ENCODE measurements at places on chromosomes 16 and 17.

DNA sequence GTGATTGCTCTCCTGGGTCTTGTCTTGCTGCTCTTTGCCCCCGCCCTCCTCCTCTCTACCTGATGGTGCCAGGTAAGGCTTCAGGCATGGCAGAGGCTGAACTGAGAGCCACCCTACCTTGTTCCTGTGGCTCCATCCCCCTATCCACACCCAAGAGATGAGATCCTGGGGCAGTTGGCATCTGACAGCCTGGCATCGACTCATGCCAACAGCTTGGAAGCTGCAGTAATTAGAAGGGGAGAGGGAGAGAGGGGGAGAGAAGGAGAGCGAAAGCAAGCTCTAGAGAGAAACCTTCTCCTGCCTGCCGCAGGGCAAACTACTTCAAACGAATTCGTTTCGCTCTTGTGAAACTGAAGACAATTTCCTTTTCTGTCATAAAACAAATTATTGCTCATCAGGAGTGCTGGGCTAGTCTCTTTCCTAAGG, 13.8 kb upstream of the SP6 start:
- DNase-seq: no peak

- DNase-seq: no peak
Measured at GRCh38 chr17:59470624-59471297, 94.6 kb upstream of the DHX40 start.

DNA sequence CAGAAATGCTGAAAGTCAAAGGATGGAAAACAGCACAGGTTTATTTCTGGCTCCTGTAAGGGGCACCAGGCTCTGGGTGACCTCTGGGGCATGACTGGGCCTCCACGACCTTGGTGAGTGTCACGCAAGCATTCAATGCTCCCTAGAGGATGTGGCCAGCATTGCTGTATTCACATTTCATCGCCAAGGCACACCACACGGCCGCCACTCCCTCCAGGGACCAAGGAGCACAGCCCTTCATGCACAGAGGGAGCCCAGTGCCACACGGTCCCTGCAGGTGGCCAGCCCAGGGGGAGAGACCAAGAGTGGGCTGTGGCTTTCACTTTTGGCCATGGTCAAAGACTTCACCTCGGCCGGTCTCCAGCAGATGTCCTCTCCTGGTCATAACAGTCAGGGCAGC, 137.4 kb upstream of the TNRC6C start:
- no peak for DNase-seq

- no peak for DNase-seq
Measured at GRCh38 chr17:70871180-70871818, 702.0 kb downstream of the KCNJ2 start.

DNA sequence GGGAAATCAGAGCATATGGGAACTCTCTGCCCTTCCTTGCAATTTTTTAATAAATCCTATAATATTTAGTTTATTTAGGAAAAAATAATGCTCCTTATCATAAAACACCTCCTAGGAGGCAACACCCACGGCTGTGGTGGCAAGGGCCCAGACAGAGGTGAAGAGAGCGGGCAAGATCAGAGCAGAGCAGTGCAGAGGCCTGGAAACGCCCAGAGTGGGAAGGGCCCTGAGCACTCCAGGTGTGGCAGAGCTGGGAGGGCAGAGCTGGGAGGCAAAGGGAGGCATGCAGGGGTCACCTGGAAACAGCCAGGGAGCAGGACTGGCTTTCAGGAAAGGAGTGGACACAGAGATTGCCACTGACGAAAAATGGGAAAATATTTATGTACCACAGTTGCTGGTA, 17.3 kb downstream of the FBXO31 start:
- DNase-seq: no peak

DNA sequence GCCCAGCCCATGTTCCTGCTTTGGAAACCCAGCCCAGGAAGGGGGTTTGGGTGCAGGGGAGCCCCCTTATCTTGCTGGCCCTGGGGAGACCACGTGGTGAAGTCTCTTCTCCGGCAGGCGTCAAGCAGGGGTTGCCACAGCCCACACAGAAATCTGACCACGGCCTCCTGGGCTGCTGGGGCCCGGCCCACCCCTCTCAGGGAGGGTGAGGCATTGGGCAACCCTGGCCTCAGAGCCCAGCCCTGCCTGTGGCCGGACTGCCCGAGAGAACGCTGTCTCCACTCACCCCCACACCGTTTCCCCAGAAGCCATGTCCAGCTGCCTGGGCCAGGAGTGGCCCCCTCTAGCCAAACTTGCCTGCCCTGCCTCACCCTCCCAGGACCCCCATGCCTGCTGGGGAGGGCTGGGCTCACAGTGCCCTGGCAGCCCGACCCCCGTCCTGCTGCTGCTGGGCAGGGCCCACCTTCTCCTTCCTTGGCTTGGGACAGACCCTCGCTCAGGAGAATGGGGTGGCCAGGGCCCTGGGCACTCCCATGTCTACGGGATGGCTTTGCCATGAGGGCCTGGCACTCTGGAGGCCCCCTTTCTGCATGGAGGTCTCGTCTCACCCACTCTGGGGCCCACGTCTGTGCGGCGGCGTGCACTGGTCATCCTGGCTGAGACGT, 6.7 kb downstream of the RPUSD1 start:
- DNase-seq: no peak

DNA sequence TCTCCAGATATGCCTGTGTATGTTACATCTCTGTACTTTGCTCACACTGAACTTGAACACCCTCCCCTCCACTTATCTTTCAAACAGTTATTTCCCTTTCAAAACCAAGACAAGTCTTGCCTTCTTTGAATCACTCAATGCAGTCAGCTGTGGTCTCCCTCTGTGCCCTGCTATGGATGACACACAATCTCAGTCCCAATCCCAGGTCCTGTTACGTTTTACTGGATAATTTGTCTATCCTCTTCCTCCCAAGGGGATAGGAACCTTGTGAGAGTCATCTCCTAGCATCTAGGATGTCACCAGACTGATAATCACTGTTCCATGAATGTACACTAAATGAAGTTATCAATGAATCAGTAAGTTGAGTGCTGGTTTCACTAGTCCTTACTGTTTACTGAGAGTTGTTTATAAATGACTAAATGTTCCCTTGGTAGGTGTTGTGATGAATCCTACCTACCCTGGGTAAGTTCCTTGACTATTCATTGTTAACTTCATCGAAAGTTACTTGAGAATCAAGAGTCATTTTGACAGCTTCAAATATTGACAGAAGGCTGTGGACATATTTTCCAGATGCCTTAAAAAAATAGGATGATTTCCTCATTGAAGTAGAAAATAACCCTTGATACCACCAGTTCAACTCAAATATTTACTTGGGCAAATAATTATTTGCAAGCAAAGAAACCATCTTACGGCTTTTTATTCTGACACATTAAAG, 244.9 kb downstream of the PRKCA start:
- DNase-seq: no peak

DNA sequence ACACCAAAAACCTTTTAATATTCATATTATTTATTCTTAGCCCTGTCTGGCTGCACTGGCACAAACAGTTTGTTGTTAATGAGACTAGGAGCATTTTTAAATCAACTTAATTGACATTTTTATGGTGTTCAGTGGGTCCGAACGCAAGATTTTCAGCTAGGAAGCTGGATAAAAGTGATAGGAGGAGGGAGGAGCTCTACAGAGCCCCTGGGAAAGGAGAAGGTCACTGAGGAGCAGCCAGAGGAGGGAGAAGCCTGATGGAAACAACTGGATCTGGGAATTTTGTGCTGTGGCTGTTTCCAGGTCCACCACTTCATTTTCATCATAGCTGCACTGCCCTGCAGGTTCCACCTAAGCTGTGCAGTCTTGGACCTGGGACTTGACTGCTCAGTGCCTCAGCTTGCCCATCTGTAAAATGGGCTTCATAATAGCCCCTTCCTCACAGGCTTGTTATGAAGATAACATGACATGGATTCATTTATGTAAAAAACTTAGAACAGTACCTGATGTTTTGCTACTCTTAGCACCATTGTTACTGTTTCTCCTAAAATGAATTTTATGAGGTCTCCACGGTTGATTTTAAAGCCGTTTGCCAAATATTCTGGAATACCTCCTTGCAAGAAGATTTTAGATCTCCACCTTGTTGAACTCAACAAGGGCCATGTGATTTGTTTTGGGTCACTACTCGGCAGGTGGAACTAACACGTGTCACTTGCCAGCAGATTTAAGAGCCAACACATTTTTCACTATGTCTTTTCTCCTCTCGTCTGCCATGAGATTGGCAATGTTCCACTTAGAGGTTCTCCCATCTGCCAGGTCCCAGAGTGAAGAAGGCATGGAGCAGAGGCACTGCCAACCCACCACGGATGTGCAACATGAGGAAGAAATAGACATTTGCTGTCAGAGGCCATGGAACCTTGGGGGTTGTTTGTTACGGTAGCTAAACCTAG, 18.7 kb upstream of the GRIN2A start:
- no peak for DNase-seq

DNA sequence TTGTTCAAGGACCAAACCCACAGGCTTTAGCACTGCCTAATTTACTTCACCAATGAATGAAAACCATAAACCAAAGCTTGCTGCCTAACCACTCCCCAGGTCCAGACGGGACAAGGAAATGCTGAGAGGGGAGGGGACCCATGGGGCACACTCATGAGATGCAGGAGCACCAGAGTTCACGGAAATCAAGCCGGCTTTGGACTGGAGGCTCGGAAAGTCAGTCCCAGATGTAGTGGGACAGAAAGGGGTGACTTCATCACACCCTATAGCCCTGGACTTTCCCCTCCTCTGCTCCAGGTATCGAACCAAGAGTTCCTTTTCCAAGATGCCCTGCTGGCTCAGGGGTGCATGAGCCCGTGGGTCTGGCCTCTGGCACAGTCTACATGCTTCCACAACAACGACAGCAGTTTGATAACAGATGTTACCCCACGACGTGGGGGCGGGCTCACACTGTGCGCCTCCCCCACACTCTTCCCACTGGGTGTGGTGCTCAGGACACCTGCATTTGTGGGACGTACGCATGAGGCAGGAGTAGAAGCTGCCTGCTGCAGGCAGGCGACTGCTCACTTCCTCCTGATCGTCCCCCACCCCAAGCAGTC, 63.2 kb downstream of the AMFR start:
- DNase-seq: no peak

DNA sequence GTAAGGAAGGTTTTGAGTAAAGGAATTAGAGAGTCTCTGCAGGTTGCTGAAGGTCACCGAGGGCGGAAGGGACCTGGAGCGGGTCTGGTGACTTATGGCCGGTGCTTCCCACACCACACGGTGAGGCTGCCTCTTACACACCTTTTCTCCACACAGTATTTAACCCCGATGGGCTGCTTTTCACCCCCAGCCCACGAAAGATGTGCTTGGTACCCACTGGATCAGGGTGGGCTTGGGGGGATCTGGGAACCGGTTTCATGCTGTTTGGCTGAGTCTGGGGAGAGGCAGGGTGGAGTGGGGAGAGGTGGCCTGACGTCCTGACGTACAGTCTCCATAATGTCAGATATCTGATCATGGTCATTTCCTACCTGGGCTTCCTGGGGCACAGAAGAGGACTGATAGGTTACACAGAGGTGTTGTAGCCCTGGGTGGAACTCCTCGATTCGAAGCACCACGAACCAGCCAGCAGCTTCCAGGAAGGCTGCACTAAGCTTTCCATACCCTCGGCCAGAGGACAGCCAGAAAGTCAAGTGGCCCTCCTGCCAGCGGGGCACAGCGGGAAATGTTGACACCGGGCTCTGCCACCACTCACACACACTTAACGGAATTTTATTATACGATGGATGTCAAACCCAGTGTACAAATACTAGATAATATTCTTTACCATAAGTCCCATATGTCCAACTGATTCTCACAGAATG, 34.0 kb downstream of the OR1D5 start:
- DNase-seq: no peak

- DNase-seq: no peak
Measured at GRCh38 chr16:3022684-3023414, 893 bp downstream of the HCFC1R1 start.

- DNase-seq: no peak
Measured at GRCh38 chr17:73851091-73851490, 206.8 kb upstream of the SDK2 start.

- no peak for DNase-seq
Measured at GRCh38 chr17:62981933-62982332, 15.9 kb downstream of the TANC2 start.

DNA sequence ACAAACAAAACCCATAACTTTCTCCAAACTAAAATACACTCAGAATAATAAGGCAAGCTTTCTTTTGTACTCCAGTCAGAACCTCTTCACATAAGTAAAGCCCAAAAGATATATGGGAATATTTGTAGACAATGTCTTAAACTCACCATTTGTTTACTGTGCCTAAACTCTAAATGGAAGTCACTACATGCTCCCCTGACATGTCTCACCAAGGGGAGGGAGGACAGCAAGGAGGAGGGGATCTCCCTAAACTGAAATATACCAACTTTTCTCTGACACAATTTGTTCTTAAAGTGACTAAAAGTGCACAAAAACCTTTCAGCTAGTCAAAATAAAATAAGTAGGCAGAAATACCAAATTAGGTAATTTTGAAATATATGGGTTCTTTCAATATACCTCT, 38.5 kb downstream of the GRB7 start:
- DNase-seq: no peak

DNA sequence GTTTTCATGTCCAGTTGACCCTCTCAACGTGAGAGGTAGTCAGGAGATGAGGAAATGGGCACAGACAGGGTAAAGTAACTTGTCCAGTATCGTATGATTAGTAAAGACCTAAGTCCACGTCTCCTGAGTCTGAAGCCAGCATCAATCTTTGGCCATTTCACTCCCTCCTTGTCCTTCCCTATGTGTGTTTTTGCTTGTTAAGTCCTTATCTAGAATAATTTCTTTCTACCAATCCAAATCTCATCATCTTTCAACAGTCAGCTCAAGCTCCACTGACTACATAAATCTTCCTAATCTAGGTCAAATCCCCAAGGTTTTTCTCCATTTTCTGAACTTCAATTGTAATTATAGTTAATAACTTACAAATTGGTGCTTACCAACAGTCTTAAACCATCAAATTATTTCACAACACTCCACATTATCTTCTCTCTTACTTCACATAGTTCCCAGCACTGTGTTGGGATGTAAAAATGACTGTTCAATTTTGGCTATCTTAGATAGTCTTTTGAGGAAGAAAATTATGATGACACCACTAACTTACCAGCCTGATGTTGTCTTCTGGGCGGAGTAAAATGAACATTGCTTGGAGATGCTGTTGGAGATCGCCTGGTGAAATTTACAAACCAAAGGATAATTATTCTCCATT, 72.3 kb upstream of the CORO6 start:
- DNase-seq: no peak

DNA sequence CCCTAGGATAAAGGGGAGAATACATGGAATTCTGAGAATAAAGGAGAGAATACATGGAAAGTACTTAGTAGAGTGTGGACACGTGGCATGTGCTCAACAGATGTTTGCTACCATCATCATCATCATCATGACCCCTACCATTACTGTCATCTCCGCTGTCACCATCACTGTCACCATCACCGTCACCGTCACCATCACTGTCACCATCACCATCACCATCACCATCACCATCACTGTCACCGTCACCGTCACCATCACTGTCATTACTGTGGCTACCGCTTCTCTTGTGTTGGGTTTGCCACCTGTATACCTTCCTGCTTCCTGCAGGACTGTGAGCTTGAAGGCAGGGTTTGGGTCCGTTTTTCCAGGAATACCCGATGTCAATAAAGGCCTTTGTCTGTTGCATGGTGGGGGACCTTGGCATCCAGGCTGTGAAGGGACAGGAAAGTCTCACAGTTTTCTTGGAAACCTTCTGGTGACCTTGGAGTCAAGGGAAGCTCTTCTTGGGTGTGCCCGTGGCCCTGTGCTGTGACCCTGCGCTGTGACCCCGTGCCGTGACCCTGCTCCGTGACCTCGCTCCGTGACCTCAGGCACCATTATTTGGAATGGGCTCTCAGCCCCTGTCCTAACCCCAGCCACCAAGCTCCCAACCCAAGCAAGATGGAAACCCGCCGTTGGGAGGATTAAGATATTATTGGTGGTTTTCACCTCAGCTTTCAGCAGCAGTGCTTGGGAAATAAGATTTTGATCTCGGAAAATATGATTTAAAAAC, 14.4 kb downstream of the CMIP start:
- DNase-seq: no peak
